ENCODE measurements at places on chromosomes 5 and 9.

DNA sequence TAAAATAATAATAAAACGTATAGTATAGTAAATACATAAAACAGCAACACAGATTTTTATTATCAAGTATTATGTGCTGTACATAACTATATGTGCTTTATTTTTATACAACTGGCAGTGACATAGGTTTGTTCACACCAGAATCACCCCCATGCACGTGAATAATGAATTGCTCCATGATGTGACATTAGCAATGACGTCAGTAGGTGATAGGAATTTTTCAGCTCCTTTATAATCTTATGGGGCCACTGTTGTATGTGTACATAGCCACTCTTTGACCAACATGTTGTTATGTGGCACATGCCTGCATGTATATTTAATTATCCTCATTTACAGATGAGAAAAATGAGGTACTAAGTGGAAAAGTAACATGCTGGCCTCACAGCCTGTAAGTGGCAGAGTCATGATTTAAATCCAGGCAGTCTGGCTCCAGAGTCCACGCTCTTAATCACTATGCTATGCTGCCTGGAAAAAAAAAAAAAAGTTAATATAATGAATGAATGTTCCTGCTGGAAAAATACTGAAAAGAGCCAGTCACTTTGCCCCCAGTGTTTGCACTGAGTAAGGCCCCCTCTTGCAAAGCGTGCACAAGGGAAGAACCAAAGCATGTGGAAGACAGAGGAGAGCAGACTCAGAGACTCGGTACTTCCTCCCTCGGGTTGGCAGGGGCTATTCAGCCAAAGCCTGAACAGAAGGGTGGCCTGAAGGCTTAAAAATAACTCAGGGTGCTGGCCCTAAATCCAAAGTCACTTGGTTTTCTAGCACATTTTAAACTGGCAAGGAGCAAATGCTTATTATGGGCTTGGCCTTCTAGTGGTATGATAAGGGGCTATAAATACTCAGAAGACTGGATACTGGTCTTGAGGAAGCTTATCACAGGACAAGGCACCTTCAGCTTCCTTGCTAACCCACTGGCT lies 206.8 kb downstream of the GLIS3 start:
- peak; percentile 40 for DNase-seq

- peak; percentile 18 for DNase-seq
Measured at GRCh38 chr5:6201631-6202030, 176.7 kb downstream of the MED10 start.

GRCh38 chr9:129938291-129938979 lies 103.2 kb downstream of the USP20 start:
- no peak for DNase-seq

- no peak for DNase-seq
Measured at GRCh38 chr9:2336055-2336454, 285.5 kb upstream of the VLDLR start.
